ENCODE measurements at places on chromosomes 11 and 22.

- no peak for DNase-seq
Observed at GRCh38 chr11:115126092-115126491, 378.1 kb downstream of the CADM1 start.

GRCh38 chr11:36196411-36196998 lies 92.7 kb downstream of the COMMD9 start:
- no peak for DNase-seq

GRCh38 chr22:35177811-35178210 lies 79.5 kb upstream of the HMGXB4 start:
- DNase-seq = no peak

- DNase-seq = no peak
Observed at GRCh38 chr11:6397636-6398035, 7.4 kb downstream of the SMPD1 start.

- DNase-seq = no peak
Observed at GRCh38 chr22:29958170-29958569, 75.2 kb downstream of the MTMR3 start.

- no peak for DNase-seq
Observed at GRCh38 chr11:10478574-10479550, 23.8 kb downstream of the AMPD3 start.

DNA sequence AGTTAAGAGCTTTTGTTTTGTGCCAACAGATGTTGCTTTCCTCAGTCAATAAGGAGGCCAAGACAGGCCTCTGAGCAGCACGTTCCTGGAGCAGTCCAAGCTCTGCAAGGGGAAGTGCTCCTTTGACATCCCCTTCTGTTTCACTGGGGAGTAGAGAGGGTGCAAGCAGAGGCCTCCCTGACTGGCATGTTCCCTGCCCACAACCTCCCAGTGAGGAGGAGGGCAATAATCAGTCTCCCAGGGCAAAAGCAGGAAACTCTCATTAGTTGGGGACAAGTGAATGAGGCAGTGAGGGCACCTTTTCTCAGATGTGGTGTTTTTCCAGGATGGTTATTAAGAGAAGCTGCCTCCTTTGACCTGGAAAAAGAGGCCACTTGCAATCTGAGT lies 79.5 kb upstream of the ZBED5 start:
- DNase-seq = no peak

DNA sequence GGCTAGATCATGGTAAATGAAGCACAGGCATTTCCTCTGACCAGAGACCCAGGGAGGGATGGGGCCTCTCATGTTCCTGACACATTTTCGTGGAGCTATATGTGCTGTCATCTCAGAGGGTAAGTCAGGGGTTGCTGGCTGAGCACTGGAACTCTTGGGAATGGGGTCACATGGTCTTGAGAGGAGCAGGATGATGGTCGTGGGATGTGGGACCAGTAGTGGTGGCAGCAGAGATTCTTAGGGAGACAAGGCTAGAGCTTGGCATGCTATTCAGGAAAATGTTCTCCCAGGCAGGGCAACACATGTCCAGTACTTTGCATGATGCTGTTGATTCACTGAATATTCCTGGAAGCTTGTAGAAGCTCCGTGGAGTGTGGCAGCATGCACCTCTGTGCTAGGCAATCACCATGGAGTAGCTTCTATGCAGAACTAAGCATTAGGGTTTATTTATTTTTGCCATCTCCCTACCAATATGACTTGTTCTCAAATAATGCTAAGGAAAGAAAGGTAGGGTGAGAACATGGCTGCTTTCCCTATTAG lies 31.4 kb upstream of the TTC12 start:
- no peak for DNase-seq

DNA sequence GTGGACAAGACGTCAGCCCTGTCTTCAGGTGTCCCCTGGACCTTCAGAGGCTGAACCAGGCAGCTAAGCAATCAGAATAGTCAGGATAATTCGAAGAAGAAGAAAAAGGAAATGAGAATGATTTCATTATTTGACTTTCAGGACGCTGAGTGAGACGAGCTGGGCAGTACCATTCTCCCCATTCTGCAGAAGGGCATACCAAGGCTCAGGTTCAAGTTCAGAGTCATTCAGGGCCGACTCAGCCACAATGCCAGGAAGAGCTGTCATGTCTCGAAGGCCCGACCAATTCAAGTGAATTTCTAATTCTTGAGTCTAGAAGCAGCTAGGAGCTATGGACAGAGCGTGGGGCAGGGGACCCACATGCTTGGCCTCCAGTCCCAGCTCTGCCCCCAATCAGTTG lies 33.8 kb upstream of the CD82 start:
- no peak for DNase-seq

- DNase-seq = no peak
Observed at GRCh38 chr11:122234257-122234656, 118.2 kb upstream of the BLID start.

GRCh38 chr11:88695689-88696414 lies 358.3 kb upstream of the CTSC start:
- no peak for DNase-seq

DNA sequence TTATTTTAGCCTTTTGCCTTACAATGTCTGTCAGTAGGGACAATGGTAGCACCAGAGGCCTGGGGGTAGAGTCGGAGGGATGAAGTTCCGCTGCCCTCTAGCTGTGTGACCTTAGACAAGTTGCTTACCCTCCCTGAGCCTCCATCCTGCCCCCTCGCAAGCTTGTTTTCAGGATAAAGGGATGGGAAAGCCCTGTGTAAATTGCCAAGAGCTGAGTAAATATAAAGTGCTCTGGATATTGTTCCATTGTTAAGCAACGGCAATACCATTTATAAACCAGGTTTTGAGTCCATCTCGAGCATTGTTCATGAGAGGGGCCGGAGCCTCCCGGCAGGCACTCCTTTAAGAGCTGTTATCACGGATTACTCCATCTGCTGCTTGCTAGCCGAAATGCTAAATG lies 72.9 kb downstream of the ZBTB16 start:
- DNase-seq = no peak

GRCh38 chr11:68498903-68499883 lies 38.6 kb downstream of the PPP6R3 start:
- no peak for DNase-seq

GRCh38 chr11:130653838-130654636 lies 205.6 kb downstream of the ADAMTS15 start:
- no peak for DNase-seq

DNA sequence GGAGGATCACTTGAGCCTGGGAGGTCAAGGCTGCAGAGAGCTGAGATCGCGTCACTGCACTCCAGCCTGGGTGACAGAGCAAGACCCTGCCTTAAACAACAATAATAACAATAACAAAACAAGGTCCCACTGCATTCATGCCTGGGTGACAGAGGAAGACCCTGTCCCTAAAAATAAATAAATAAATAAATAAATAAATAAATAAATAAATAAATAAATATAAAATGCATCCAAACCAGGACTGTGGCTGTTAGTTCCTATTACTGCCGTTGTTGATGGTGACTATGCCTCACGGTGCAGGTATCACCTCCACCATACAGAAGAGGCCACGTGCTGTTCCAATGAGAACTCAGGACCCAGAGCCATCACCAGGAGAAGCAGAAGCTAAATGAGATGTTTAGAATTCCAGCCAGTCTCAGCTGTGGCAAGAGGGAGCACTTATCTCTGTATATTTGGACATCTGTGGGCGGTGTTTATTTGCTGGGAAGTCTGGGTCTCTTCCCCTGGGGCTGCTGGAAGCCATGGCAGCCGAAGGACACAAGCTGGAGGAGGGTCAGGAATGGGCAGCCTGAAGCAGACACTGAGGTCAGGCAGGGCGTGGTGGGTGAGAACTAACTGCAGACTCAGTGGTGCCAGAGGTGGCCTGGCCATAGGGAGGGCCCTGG lies 21.6 kb downstream of the C11orf86 start:
- no peak for DNase-seq

DNA sequence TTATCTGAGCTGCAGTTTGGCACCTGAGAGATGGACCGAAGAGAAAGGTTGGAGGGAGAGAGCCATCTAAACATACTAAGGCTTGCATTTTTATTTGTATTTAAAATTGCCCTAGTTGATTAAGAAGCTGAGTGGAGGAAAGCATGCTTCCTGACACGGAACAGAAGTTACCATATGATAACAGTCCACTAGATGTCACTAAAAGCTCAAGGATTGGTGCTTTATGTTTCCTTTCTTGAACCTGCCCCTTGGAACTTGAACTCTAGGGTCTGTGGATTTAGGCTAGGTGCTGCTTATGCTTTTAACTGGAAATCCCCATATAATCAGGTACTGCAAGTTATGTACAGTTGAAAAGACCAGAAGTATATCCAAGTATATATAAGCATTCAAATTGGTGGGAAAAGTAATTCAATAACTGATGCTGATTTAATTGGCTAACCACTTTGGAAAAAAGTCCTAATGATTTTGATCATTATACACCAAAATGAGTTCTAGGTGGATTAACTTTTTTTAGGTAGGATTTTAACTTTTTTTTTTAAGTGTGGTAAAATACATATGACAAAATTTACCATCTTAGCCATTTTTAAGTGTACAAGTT lies 9.5 kb downstream of the RBMXL2 start:
- no peak for DNase-seq

GRCh38 chr11:64101461-64101860 lies 64.5 kb downstream of the MACROD1 start:
- no peak for DNase-seq

GRCh38 chr22:39212721-39213376 lies 31.9 kb downstream of the PDGFB start:
- DNase-seq = no peak

DNA sequence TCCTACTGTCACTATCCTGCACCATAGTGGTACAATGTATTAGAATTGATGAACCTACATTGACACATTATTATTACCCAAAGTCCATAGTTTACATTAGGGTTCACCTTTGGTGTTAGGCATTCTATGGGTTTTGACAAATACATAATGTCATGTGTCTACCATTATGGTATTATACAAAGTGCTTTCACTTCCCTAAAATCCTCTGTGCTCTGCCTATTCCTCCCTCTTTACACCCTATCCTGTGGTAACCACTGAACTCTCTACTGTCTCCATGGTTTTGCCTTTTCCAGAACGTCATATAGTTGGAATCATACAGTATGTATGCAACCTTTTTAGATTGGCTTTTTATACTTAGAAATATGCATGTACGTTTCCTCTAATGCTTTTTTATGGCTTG lies 51.5 kb downstream of the CCDC15 start:
- no peak for DNase-seq

GRCh38 chr11:70715166-70715951 lies 317.0 kb downstream of the CTTN start:
- no peak for DNase-seq

- no peak for DNase-seq
Observed at GRCh38 chr11:69210310-69211035, 54.7 kb downstream of the SMIM38 start.

DNA sequence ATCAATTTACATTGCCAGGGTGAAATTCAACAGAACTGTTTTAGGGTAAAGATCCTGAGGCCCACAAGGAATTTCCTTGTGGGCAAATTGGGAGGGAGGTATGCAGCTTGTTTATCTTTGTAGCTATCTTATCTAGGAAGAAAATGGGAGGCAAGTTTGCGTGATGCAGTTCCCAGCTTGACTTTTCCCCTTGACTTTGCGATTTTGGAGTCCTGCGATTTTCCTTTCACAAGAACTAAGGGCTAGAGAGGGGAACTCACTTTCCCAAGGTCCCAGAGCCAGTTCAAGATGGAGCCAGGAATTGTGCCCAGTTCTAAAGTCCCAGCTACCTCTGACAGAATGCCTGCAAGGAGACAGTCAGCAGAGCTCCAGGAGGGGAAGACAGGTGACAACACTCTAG lies 30.7 kb downstream of the RIBC2 start:
- DNase-seq = no peak

DNA sequence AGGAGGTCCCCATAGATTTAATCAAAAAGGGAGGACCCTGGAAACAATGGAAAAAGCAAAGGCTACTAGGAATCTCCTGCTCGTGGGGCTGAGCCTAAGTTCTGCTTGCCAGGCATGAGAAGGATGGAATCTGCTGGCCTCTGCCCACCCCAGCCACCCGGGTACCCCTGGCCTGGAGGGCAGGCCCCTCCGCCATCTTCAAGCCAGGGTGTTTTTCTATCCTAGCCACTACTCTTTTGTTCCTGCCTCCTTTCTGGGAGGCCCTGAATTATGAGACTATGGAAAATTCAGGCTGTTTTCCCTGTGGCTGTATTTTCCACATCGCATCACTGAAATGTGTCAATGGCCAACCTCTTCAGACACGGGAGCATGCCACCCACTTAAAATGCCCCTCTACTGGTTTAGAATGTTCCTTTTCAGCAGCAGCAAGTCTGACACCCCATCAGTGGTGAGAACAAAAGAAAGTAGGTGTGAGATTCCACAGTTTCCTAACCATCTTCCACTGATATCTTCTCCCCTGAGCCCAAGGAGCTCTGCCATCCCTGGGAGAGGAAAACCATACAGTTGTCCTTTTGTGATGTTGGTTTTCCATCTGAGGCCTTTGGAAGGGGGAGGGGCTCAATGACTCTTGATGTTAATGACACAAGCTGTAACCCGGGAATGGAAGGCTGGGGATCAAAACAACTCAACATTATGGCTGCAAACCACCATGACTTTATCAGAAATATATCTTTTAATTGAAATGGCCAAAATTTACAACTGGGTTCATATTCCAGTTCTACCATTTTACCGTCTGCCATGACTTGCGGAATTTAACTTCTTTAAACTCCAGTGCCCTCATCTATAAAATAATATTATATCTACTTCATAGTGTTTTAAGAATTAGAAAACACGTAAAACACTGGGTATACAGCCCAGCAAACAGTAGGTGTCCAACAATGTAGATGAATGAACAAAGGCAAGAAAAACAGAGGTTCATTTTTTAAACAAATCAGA lies 22.2 kb downstream of the DKK3 start:
- no peak for DNase-seq

DNA sequence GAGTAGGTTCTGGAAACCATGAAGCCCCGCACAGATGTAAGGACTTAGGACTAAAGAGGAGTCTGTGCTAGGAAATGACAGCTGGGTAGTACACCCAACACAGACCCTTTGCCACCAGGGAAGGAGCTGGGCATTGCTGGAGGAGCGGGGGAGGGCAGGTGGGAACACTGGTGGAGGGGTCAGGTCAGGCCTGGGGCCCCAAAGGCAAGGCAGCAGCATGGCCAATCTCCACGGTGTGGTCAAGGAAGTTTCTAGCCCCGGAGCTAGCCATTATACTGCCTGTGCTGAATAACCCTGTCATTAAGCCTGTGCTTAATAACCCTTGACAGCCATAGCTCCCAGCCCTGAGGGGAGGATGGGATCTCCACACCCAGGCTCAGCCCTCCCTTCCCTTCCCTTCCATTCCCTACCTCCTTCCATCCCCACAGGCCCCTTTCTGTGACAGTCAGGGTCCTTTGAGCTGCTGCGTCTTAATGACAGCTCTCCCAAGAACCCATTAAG lies 2.1 kb downstream of the TMPRSS4 start:
- DNase-seq = no peak

- DNase-seq = no peak
Observed at GRCh38 chr11:132913886-132914285, 618.4 kb downstream of the OPCML start.

Data from stimulated activated CD8-positive, alpha-beta memory T cell treated with anti-CD3 and anti-CD28 coated beads, Interleukin-7, amount 100 ng/mL, for 24 hours (primary cell).